ENCODE measurements at places on chromosomes 16 and 17.

GRCh38 chr17:9232591-9233270, 211.4 kb downstream of the NTN1 start:
- DNase-seq = no peak

DNA sequence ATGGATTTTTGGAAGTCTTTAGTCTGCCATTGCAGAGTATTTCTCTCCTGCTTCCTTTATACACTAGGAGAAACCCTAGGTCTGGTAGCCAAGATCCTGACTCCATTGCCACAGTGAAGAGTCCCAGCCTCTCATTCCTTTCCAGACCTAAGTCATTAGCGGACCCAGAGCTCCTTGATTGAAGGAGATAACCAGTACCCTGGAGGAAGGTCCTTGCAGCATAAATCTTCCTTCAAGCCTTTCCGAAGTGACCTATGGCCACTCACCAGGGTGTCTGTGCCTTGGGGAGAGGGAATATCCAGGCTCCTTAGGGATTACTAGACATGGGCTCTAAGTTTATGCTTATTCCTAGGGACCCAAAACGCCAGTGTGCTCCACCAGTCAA, 35.8 kb downstream of the BCL7C start:
- no peak for DNase-seq

DNA sequence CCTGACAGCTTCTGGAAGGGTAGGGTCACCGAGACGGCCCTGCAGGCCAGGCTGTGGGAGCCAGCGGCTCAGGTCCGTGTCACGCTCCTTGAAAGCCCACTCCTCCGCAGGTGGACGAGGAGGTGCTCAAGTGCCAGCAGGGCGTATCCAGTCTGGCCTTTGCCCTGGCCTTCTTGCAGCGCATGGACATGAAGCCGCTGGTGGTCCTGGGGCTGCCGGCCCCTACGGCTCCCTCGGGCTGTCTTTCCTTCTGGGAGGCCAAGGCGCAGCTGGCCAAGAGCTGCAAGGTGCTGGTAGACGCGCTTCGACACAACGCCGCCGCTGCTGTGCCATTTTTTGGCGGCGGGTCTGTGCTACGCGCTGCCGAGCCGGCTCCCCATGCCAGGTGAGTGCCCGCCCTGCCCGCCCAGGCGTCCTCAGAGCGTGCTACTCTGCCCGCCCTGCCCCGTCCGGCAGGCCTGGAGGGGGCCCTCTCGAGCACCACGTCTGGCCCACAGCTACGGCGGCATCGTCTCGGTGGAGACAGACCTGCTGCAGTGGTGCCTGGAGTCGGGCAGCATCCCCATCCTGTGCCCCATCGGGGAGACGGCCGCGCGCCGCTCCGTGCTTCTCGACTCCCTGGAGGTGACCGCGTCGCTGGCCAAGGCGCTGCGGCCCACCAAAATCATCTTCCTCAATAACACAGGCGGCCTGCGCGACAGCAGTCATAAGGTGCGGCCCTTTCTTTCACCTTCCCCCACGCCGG, 1.3 kb downstream of the NAGS start:
- DNase-seq = no peak

- no peak for DNase-seq
Observed at GRCh38 chr17:59368218-59368857, 36.9 kb downstream of the YPEL2 start.

- no peak for DNase-seq
Observed at GRCh38 chr16:31202414-31203375, at the start of gene PYCARD. TSS of gene PYCARD (minus strand) at chr16:31202760. CDS start at chr16:31202690, 70 bp downstream.

Data from fibroblast of skin of left biceps (primary cell).